ENCODE measurements at places on chromosomes 12 and 14.

DNA sequence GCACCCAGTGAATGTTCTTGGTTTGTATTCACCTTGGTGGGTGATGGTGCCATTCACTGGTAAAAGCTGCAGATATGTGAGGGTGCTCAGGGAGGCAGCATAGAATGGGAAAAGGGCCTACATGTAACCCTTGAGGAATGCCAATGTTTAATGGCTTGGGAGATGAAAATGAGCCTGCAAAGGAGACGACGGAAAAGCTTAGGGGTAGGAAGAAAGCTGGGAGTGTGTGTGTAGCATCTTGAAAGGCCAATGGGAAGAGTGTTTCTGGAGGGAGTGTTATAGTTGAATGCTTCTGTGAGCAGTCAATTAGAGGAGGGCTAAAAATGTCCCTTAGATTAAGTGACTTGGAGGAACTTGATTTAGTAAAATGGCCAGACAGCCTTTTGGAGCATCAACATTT, 24.9 kb downstream of the PPM1A start:
- DNase-seq, result no peak

DNA sequence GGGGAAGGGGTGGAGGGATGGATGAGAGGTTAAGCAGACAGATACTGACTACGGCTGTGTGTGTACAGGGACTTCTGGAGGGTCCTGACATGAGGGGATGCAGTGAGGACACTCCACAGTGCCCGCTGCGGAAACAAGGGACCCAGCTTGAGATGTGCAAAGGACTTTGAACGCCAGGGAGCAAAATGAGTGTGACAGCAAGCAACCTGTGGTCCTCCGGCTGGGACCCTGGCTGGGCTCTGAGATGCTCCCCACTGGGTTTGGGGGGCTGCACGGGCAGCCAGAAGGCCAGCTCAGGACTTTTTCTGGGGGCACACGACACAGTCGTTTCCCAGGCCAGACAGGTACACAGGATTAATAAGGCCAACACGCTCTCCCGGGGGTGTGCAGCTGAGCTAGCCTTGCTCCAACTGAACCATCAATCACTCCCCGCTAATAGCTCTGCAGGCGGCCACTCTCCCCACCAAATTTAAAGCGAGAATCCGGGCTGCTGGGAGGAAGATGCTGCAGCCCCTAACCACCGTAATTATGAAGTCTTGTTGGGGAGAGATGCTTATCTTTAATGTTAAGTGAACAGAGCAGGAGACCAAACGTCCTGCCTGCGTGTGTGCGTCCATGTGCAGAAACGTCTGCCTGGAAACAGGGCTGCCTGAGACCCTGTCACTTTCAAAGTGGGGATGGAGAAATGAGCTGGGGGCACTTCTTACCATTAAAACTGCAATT, 51.6 kb upstream of the DLK1 start:
- no peak for DNase-seq

GRCh38 chr14:63598807-63599206, 42.9 kb downstream of the WDR89 start:
- no peak for DNase-seq

GRCh38 chr12:131894313-131894860, at the start of gene ULK1:
Gene ULK1 (plus strand): TSS chr12:131894622. CDS start chr12:131895002, 380 bp downstream.
- peak; percentile 90 for DNase-seq

DNA sequence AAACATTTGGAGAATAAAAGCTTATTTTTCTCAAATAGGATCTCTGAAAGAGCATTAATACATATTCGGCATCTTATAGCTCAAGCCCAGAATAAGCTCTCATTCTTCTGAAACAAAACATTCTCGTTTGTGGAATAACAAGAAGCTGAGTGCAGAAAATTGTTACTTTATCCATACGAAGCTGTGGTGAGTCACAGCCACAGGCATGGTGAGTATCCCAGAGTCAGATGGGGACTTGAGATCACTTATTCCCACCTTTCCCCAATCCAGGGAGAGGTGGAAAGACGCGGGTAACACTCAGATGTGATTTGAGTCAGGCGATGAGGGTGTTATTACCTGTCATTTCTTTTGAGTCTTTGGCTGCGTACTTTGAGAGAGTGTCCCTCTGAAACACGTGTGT, 214.6 kb upstream of the TMEM132C start:
- no peak for DNase-seq

GRCh38 chr12:12817616-12818015, 4.5 kb downstream of the DDX47 start:
- no peak for DNase-seq

- no peak for DNase-seq
These were observed 20.2 kb downstream of the VRTN start for GRCh38 chr14:74368441-74368840.
